ENCODE measurements at places on chromosomes 7 and 10. TPM values are rescaled to one million over a fixed set of nuclear protein-coding genes. Genes with fewer than 3 reads are reported as not detected.

- DNase-seq: peak; percentile 30
These were observed 35.4 kb downstream of the JMJD1C start for GRCh38 chr10:63430091-63430998.

DNA sequence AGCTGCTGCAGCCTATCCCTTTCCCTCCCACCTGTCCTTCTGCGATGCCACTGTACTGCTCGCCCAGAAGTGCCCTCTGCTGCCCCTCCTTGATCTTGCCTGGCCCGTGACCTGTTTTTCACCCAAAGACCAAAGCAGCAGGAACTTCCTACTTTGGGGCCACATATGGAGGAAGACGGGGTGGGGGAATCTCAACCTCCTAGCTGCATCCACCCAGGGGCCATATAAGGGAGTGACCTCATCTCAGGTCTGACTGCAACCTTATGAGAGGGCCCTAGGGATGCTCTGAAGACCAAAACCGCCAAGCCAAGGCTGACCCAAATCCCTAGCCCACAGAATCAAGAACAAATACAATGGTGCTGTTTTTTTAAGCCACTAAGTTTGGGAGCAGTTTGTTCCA is 15.7 kb downstream of the PRKCQ start:
- DNase-seq: no peak

GRCh38 chr10:56449770-56450169 is 88.7 kb upstream of the ZWINT start:
- no peak for DNase-seq

DNA sequence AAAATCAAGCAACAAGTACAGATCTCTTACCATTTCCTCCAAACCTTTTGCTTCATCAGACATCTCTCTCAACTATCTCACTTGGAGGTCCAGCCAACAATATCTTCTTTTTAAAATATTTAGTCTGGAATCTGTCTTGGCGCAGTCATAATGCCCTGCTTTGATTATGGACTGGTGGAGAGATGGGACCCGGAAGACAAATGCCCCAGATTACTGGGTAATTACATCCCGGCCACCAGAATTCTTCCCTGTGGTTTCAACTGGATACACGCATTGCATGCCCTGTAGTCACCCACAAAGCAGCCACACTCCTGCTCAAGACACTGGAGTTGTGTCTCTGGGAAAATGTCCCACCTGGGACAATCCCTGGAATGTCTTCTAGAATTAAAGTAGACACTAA is 65.5 kb downstream of the BPGM start:
- DNase-seq: no peak

- no peak for DNase-seq
These were observed 658.4 kb upstream of the MBL2 start for GRCh38 chr10:53430974-53431373.

- DNase-seq: no peak
These were observed 122.6 kb downstream of the KCND2 start for GRCh38 chr7:120395526-120396019.

GRCh38 chr7:102845346-102845745 is 67.5 kb upstream of the LRRC17 start:
- DNase-seq: no peak

GRCh38 chr10:77422491-77423338 is 214.9 kb downstream of the KCNMA1 start:
- no peak for DNase-seq

The ZNF282 gene
- polyA plus RNA-seq: 28.4 TPM

The TMEM213 gene
- not detected for polyA plus RNA-seq

The FAM25C gene
- not detected for polyA plus RNA-seq
